Stimulated activated naive CD8-positive, alpha-beta T cell treated with anti-CD3 and anti-CD28 coated beads, Interleukin-15, amount 100 ng/mL, for 72 hours (primary cell): ENCODE measurements at places on chromosomes 7 and 10.

GRCh38 chr10:69375307-69376151, 41.2 kb downstream of the TACR2 start:
- DNase-seq, result no peak

- no peak for DNase-seq
Observed at GRCh38 chr7:46257761-46258448, 336.8 kb upstream of the IGFBP3 start.

GRCh38 chr10:11227103-11227502, 209.4 kb downstream of the CELF2 start:
- DNase-seq, result peak; percentile 21

DNA sequence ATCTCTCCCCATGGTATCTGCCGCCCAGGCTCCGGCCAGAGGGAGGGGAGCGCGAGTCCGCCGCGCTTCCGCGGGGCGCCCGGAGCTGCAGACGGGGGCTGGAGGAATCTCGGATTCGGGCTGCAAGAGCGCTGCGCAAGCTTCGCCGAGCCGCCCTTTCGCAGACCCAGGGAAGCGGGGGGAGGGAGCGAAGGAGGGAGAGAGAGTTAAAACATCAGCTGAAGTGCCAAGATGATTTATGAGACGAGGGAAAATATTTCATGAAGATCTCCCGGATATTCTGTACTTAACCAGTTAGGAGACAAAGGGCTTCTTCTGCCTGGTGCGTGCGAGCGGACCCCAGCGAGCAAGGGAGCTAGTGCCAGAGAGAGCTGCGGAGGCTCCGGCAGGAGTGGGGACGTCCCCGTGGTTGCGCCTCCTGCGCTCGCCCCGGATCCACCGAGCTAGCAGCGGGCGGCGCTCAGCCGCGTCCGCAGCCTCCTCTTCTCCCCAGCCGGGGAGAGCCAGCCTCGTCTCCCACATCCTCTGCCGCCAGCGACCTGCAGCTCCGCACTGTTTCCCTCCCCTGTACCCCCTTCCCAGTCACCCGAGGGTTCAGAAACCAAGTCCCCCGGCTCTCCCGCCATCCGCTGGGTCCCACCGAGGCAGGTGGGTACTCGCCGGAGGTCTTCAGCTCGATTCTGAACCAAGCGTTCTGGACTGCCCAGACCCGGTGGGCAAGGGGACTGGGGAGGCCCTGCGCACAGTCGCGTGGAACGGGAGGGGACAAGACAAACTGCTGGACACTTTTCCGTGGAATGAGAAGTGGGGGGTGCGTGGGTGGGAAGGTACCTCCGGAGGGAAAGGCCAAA, 1.0 kb upstream of the PAX2 start:
- no peak for DNase-seq
